ENCODE measurements at places on chromosomes 3 and 15.

GRCh38 chr3:142884531-142884930 is 4.4 kb downstream of the PCOLCE2 start:
- no peak for DNase-seq

DNA sequence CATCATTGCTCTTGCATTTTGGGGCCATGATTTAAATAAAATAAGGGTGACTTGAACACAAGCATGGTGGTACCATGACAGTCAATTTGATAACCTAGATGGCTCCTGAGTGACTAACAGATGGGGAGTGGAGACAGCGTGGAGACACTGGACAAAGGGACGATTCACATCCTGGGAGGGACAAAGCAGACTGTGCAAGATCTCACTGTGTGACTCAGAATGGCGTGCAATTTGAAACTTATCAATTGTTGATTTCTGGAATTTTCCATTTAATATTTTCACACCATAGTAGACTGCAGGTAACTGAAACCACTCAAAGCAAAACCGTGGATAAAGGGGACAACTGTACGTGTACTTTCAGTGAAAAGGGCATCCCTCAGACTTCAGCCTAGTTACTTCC is 25.5 kb downstream of the MCCC1 start:
- peak; percentile 19 for DNase-seq

DNA sequence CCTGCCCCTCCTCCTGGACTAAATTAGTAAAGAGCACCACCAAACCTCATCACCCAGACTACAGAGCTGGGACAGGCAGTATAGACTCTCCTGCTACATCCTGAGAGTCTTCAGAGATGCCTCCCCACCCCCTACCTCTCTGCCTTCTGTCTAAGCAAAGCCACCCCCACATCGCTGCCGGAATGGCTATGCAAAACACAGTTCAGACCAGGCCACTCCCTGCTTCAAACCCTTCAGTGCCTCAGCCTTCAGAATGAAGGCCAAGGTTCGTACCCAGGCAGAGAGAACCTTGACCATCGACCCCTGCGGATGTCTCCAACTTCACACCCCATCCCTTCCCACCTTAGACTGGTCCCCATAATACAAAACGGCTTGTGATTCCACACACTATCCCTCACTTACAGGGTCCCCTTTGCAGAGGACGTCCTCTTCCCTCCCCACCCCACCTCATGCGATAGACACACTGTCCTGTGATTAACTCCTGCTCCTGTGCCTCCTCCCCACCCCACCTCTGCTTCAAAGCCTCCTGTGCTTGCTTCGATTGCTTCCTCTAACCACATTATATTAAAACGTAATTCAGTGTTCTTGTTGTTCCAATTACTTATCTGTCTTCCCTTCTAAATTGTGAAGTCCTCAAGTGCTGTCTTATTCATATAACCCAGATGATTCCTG is 175.3 kb downstream of the UACA start:
- no peak for DNase-seq

DNA sequence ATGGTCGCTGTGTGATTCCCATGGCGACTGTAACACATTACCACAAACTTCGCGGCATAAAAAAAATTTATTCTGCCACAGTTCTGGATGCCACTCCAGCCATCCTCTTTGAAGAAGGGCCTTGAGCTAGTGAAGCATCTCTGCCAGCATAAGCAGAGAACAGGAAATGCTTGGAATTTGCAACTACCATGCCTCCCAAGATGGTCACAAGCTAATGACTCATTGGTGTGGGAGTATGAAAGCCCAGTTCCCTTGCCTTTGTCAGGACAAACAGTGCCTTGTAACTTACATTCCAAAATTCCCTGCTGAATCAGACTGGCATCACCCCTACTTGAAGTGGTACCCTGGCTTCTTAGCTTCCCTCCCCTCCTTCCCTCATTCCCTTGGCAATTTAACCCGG is 129.7 kb downstream of the PROS1 start:
- peak; percentile 77 for DNase-seq

DNA sequence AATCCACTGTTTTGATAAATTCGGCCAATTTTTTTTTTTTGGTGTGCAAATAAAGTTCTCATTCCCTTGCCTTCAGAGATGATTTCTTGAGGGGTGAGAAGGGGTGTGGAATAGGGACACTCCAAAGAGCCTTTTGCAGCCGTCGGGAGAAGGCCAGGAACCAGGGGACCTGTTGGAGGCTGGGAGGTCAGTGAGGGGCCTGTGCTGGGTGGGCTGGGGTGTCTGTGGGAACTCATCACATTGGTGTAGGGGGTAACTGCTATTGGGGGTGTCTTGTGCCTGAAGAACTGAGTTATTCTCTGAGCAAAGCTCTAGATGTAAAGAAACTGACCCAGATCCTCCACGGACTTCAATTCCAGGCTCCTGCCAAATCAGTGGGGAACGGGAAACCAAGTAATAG is 13.5 kb upstream of the SKIC8 start:
- DNase-seq: no peak

DNA sequence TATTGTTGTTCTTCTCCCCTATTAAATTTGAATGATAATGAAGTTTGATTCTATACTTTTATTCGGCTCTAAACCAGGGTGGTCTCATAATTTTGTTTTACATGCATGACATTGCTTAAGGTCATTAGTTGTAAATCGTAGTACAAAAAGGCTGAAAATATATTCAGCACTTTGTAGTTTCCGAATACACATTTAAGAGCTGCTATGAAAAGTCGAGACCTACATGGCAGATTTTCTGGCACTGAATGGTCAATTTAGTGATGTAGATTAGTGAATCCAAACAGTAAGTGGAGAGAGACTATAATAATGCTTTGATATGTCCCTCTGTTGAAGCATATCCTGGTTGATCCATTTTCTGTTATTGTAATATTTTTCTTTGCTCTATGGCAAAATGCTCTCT is 254.0 kb upstream of the SOX2 start:
- no peak for DNase-seq

- no peak for DNase-seq
These were observed 281.1 kb upstream of the GOLGA6L4 start for GRCh38 chr15:83954506-83954905.

GRCh38 chr15:101390060-101390459 is 95.0 kb upstream of the SNRPA1 start:
- no peak for DNase-seq

GRCh38 chr15:60643555-60643954 is 164.6 kb upstream of the ICE2 start:
- no peak for DNase-seq

DNA sequence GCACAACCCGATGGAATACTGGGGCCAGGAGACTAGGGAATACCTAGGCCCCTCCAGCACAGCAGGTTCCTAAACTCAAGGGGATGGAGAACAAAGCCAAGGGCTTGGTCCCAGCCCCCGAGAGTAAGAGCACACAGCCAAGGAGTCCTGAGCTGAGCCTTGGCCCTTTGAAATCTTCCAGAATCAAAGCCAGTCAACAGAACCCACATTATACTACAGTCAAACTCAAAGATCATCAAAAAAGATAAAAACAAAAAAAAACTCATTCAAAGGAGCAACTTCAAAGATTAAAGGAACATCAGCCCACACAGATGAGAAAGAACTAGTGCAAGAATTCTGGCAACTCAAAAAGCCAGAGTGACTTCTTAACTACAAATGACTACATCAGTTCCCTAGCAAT is 217.0 kb downstream of the ISL2 start:
- DNase-seq: no peak

GRCh38 chr3:163622384-163622783 is 1455.9 kb downstream of the SI start:
- DNase-seq: no peak

DNA sequence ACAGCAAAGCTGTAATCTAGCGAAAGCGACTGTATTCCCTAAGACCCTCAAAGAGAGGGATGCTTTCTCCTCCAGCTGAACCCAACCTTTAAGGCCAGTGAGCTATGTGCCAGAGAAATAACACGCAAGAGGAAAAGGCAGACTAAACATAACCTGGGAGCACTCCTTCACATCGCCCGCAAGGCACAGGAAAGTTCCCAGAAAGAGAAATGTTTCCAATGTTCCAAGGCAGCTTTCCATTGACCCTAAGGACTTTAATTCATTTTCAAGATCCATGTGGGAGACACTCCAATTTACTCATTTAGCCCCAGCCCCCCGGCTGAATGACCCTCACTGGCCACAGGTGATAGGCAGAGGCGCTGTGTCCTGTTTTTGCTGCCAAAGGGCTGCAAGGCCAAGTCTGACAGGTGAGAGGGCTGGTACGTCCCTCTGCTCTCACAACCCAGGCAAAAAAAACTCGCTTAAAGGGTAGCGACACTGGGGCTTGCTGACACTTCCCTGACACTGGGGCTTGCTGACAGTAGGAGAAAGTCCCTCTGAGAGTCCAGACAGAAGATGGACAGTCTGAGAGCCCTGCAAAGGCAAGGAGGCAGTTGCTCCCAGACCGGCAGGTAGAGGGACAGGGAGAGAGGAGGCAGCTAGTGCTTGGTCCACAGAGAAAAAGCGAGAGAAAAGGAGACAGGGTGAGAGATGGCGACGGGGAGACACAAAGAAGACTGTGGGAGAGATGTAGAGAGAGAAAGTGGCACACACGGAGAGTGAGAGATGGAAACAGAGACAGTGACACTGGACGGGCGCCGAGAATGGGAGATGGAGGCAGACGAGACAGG is 702 bp downstream of the ARHGEF3 start:
- DNase-seq: no peak

DNA sequence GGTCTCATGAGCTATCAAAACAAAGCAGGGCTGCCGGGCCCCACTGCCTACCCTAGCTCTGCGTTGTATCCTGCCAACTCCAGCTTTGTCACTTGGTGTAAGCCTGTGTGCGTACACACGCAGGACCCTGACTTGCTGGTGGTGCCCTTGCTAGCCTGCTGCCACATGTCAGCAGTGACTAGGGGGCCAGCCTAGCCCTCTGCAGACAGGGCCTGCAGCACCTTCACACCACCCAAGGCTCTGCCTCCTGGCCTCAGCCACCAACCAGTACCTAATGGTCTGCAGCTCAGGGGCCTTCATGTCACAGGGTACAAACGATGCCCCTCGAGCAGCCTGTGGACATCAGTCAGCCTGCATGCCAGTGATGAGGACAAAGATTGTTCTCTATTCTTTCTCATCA is 30.1 kb upstream of the DUSP7 start:
- DNase-seq: no peak

DNA sequence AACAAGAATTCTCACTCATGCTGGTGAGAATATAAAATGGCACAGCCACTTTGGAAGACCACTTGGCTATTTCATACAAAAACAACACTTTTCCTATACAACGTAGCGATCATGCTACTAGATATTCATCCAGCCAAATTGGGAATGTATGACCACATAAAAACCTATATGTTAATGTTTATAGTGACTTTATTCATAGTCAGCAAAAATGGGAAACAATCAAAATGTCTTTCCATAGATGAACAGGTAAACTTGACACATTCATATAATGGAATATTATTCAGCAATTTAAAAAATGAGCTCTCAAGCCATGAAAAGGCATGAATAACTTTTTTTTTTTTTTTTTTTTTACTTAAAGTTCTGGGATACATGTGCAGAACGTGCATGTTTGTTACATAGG is 445.2 kb downstream of the ZBBX start:
- no peak for DNase-seq

- no peak for DNase-seq
These were observed 113.0 kb upstream of the GALNT15 start for GRCh38 chr3:16061491-16061890.

DNA sequence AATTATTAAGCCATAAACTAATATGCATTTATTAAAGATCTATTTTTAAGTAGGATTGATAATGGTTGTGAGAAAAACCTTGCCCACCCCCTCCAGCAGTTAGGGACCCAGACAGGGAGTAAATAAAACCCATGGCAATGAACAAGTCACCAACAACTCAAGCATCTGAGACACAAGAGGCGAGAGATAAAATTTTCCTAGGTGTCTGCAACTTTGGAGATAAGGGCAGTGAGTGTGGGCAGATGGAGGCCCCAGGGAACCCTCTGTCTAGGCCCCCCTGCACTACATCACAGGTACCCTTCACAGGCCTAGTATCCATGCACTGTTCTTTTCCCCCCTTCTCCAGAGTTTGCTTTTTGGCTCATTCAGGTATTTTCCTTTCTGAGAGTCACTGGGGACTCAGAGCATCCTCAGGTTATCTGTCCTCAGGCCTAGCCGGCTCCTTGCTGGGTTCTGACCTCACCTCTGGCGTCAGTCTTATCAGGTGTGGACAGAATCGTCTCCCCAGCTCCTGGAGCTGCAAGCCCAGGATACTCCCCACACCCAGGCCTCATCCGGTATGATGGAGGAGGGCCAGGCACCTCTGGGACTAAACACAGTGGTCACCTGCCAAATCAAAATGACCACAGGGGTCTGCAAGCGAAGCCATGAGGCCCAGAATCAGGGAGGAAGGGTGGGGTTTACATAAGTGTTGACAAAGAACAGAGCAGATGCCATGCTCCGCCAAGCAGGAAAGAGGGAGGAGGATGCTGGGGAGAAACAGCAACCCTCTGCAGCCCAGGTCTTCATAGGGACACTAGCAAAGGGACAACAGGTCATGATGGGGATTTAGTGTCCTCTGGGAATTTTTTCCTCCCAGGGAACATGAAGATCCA is 50.4 kb downstream of the CCNL1 start:
- no peak for DNase-seq

- DNase-seq: no peak
These were observed 97.1 kb upstream of the MYZAP start for GRCh38 chr15:57494581-57494980.

GRCh38 chr3:31055757-31056156 is 161.3 kb upstream of the GADL1 start:
- DNase-seq: no peak

DNA sequence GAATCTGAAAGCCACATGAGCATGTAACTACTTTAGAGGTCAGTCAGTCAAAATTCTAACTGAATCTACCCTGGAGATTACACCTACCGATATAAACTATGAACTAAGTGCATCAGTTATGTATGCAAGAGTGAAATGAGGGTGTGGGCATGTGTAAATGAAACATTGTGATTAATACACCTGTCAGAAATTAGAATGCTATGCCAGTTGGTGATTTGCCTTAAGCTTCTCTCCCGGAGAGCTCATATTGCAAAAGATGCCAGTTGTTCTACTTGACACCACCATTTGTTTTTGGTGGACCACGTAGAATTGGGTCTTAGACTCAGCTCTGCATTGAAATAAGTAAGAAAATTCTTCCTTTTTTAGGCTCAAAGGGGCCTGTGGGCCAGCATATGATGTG is 91.0 kb upstream of the KBTBD8 start:
- DNase-seq: no peak

- DNase-seq: no peak
These were observed 60.6 kb downstream of the WNT5A start for GRCh38 chr3:55426486-55426885.

DNA sequence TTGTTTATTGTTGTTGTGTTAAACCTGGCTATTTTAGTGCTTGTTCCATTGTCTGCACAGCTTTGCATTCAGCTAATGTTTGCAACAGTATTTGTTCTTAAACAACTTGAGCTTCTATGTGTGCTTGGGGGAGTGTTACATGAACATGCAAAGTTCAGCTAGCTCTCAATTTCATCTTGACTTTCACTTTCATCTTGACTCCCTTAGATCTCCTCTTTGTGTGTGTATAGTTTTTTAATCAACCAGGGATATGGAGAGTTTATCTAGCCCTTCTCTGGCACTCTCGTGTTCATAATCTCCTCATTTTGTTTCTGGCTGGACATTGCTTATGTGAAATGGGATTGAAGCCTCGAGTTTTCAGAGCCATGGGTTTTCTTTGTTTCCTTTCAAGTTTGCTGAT is 212.4 kb upstream of the ZBTB20 start:
- DNase-seq: peak; percentile 44

- peak; percentile 28 for DNase-seq
These were observed 200.0 kb downstream of the ZNF385D start for GRCh38 chr3:21551019-21551418.

GRCh38 chr15:50925281-50925680 is 16.8 kb downstream of the AP4E1 start:
- peak; percentile 42 for DNase-seq

Data from adipocyte (in vitro differentiated cells).